Nephron progenitor cell (in vitro differentiated cells): ENCODE measurements at places on chromosomes 1 and 21.
A peak's percentile ranks its signal among the peaks of the same experiment; 100 is the strongest.

GRCh38 chr21:45040157-45040711 is 34.1 kb upstream of the ADARB1 start:
- peaks cover 23% of the 10 kb centered on the region for H3K27me3 ChIP-seq
- H3K36me3 ChIP-seq, result no peaks in the 10 kb centered on the region
- DNase-seq, result no peak
- H3K27ac ChIP-seq, result no peak overlapping the region

DNA sequence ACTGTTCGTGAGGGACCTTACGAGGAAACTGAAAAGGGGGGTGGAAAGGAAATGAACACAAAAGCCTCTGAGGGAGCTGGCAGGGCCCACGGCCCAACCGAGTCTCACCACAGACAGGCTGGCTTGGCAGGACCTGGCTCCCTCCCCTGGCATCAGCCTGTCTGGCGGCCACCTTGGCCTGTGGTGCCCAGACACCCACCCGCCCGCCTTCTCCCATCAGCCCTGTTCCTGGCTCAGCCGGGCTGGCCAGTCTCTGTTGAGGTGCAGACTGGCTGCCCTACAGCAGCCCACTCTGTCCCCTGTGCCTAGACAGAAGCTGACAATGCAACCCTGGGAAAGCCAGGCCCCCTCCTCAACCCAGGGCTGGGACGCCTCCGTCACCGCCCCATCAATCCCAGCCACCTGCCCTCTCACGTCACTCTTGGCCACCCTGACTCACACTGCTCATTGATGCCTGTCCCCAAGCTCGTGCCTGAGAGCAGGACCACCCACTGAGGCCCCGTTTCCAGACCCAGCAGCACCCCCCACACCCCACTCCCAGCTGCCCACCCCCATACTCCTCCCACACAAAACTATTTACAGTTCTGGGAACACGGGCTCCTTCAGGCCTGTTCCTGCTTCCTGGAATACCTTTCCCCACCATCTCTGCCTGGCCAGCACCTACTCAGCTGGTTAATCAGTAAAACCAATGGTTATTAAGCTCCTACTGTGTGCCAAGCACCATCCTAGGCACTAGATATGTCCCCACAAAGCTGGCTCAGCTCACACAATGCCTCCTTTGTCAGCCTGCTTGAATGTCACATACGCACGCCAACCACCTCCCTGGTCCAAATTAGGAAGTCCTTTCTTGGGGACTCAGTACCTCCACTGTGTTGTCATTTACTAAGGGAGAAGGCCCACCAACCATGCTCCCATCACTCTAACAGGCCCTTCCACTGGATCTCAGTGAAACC is 22.7 kb downstream of the SDC3 start:
- no peak overlapping the region for H3K27ac ChIP-seq
- H3K4me3 ChIP-seq, result no peak overlapping the region
- H3K27me3 ChIP-seq, result peaks cover 11% of the 10 kb centered on the region
- peak; percentile 54 for DNase-seq
- H3K4me1 ChIP-seq, result peaks cover 38% of the 10 kb centered on the region
- no peaks in the 10 kb centered on the region for H3K36me3 ChIP-seq

- peaks cover 6% of the 10 kb centered on the region for H3K4me1 ChIP-seq
- H3K4me3 ChIP-seq, result no peak overlapping the region
- no peak overlapping the region for H3K27ac ChIP-seq
- H3K27me3 ChIP-seq, result no peaks in the 10 kb centered on the region
These were observed 5.6 kb downstream of the SRM start for GRCh38 chr1:11054181-11054580.

DNA sequence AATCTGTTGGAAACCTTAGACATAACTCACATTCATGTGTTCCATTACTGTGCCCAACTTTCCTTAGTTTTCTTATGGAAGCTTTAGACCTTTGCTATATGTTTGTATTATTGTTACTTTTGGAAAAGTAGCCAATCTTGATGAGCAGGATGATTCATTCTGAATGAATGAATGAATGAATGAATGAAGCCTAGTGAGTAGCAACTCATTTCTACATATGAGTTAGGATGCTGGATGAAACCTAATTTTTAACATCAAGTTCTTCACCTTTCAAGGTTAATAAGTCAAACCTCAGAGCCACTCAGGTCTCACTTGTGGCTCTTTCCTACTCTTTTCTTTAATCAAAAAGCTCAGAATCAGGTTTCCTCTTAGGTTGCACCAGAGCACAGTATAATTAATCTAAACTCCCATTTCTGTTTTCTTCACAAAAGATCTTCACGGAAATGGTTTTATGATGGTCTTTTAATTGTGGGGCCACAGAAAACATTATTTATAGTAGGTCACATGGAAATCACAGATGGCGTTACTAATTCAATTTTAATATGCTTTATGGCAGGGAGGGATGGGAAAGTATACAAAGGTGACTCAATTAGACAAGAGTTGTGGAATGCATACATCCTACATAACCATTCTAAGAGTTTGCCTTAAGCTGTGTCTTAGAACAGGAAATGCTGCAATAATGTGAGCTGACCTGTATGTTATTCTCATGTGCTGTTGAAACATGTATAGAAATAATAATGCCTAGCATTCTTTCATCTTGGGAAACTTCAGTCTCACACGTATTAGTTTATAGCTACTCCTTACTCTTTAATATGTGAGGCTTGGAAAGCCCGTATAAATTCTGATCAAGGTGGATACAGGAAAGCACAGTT is 4.5 kb upstream of the DDX59 start:
- no peak overlapping the region for H3K4me3 ChIP-seq
- no peaks in the 10 kb centered on the region for H3K36me3 ChIP-seq
- peaks cover 19% of the 10 kb centered on the region for H3K4me1 ChIP-seq
- no peak for DNase-seq
- H3K27me3 ChIP-seq, result no peaks in the 10 kb centered on the region
- no peak overlapping the region for H3K27ac ChIP-seq

- H3K36me3 ChIP-seq, result no peaks in the 10 kb centered on the region
- H3K4me3 ChIP-seq, result no peak overlapping the region
- peaks cover 17% of the 10 kb centered on the region for H3K4me1 ChIP-seq
These were observed 72.3 kb upstream of the CAMK1G start for GRCh38 chr1:209511169-209511568.

GRCh38 chr1:17661546-17662157 is 93.5 kb upstream of the ACTL8 start:
- H3K4me1 ChIP-seq, result no peaks in the 10 kb centered on the region
- no peak overlapping the region for H3K4me3 ChIP-seq
- peak; percentile 90 for DNase-seq

GRCh38 chr1:195763146-195763906 is 844.9 kb downstream of the KCNT2 start:
- no peak overlapping the region for H3K27ac ChIP-seq
- no peaks in the 10 kb centered on the region for H3K4me1 ChIP-seq
- no peaks in the 10 kb centered on the region for H3K36me3 ChIP-seq
- DNase-seq, result no peak
- no peak overlapping the region for H3K4me3 ChIP-seq
- peaks cover 2% of the 10 kb centered on the region for H3K27me3 ChIP-seq

DNA sequence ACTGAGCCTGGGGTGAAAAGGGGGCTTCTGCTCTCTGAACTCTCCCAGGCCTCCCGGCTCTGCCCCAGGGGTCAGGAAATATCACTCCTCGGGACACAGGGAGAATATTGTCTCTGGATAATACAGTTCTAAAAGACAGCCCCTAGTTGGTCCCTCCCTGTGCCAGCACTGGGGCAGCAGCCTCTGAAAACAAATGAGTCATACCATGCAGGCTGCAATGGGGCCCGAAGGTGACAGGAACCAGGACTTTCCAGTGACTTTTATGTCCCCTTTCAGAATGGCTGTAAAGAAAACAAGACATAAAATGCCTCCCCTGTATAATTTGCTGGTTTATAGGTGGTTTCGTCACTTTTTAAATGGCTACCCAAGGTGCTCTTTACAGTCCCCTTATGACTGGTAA is 360.0 kb downstream of the NPHP4 start:
- H3K27me3 ChIP-seq, result peaks cover 11% of the 10 kb centered on the region
- DNase-seq, result no peak
- H3K4me1 ChIP-seq, result peaks cover 22% of the 10 kb centered on the region

- peaks cover 13% of the 10 kb centered on the region for H3K4me1 ChIP-seq
- no peak for DNase-seq
- H3K27me3 ChIP-seq, result no peaks in the 10 kb centered on the region
- H3K4me3 ChIP-seq, result no peak overlapping the region
These were observed 5.7 kb upstream of the FTCD start for GRCh38 chr21:46160907-46161632.

DNA sequence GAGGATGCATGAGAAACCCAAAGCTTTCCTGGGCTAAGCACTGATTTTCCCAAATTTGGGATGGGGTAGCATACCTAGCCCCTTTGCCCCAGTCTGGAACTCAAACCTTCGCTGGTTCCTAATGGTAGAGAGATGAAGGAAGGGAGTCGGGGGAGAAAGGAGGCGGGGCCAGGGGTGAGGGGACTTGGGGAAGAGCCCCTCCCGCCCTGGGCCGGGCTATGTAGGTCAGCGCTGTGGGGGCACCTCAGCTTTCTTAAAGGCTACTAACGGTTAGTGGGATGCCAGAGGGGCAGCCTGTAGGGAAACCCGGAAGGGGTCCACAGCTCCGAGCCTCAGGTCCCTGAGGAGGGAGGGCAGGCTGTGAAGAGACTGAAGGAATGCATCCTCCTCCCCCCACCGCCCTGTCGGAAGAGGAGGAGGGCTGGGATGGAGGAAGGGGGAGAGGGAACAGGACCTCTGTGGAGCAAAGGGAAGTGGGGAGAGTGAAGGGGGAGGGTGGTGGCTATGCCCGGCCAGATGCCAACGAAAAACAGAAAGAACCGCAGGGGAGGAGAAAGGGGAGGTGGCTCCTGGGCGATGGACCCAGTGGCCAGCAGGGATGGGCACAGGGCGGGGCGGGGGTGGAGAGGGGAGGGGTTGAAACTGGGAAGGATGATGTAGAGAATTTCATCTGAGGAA is 1.3 kb downstream of the CADM3 start:
- no peak overlapping the region for H3K27ac ChIP-seq
- H3K27me3 ChIP-seq, result peaks cover 71% of the 10 kb centered on the region
- no peaks in the 10 kb centered on the region for H3K36me3 ChIP-seq
- DNase-seq, result peak; percentile 21

DNA sequence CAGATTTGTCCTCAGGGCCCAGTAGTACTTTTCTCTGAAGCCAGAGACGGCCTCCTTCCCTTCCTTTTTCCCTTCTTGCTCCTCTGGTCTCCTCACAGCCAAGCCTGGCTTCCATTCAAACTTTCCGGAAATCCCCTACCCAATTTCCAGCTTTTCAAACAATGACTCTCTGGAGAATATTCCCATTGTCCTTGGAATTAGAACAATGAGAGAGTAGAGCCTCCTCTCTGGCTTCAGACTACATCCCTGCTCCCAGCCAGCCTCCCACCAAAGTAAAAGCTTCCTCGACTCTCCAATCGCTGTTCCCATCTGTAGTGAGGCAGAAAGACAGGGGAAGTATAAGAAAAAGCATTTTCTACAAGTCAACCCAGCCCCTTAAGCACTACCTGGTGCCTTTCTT is 77.7 kb upstream of the SOX13 start:
- H3K4me3 ChIP-seq, result no peak overlapping the region
- H3K27ac ChIP-seq, result peak overlapping the region; percentile 39
- no peaks in the 10 kb centered on the region for H3K27me3 ChIP-seq
- DNase-seq, result no peak
- H3K36me3 ChIP-seq, result peaks cover 4% of the 10 kb centered on the region

DNA sequence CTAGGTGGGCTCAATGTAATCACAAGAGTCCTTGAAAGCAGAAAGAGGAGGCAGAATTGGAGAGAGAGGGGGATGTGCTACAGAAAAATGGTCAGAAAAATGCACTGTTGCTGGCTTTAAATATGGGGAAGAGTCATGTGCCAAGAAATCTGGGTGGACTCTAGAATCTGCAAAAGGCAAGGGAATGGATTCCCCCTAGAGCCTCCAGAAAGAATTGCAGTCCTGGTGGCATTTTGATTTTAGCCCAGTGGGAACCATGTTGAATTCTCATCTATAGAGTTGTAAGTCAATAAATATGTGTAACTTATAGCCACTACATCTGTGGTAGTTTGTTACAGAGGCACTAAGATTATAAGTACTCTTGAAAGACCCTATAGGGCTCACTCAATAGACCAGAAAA is 210.3 kb downstream of the ASTN1 start:
- H3K36me3 ChIP-seq, result no peaks in the 10 kb centered on the region
- no peak overlapping the region for H3K4me3 ChIP-seq
- H3K27me3 ChIP-seq, result peaks cover 11% of the 10 kb centered on the region
- no peak overlapping the region for H3K27ac ChIP-seq
- H3K4me1 ChIP-seq, result peaks cover 7% of the 10 kb centered on the region

DNA sequence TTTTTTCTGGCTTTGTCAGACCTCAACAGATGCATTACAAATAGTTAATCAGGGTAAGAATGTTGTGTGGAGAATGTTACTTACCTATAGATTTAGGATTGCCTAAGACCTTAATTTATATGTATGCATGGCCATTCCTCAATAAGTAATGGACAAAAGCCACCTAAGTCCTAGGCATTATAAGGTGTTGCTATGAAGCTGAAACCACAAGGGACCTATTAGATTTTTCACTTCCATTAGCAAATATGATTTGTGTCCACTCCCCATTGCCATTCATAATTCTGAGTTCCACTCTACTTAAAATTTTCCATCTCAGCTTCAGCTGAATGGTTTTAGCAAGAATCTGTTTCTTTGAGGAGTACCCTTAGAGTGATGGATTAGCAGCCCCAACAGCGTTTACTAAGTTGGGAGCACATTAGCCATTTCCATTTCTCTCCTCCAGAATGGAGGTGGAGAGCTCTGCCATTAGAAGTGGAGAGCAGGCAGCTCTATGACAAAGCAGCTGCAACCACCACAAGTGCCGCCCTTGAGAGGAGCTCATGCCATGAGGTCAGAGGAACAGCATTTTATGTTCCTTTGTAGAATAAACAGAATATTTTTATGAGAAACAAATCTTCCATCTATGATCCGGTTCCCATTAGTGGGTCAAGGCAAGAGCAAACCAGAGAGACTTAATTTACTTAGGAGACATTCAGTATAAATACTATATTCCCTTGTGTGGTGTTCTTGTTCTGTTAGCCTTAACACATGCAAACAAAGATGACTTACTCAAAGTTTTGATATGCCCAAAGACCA is 28.9 kb upstream of the C1orf87 start:
- H3K27ac ChIP-seq, result no peak overlapping the region
- no peak for DNase-seq
- H3K4me3 ChIP-seq, result no peak overlapping the region
- no peaks in the 10 kb centered on the region for H3K4me1 ChIP-seq
- no peaks in the 10 kb centered on the region for H3K36me3 ChIP-seq
- H3K27me3 ChIP-seq, result no peaks in the 10 kb centered on the region

GRCh38 chr1:31127266-31127665 is 61.7 kb upstream of the PUM1 start:
- H3K27me3 ChIP-seq, result peaks cover 4% of the 10 kb centered on the region
- H3K36me3 ChIP-seq, result no peaks in the 10 kb centered on the region
- DNase-seq, result no peak
- H3K4me3 ChIP-seq, result no peak overlapping the region
- H3K27ac ChIP-seq, result no peak overlapping the region
